NCI-H2171 treated with DMSO at 0.1 percent for 48 hours (cell line): ENCODE measurements at places on chromosomes 11 and 22.

- DNase-seq: no peak
Observed at GRCh38 chr22:36425977-36426523, 38.3 kb upstream of the MYH9 start.

DNA sequence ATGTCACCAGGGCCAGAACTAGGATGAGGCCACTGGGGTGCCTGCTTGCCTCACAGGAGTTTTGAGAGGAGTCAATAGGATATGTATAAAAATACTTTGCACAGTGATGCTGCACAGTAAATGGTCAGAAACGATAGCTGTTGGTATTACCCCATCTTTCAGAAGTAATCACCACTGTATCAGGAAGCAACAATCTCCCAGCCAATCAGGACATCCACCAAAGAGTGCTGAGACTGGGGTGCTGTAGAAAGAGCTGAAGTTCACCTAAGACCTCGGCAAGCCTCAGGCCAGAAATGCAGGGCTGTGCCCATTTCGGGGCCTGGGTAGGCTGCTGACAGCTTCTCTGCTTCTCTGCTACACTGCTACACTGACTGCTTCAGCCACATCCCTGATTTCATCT is 17.4 kb downstream of the LMO2 start:
- no peak for DNase-seq

- DNase-seq: peak; percentile 56
Observed at GRCh38 chr11:66467034-66467659, 442 bp downstream of the PELI3 start.

- DNase-seq: no peak
Observed at GRCh38 chr11:1302461-1303125, 6.8 kb downstream of the TOLLIP start.

DNA sequence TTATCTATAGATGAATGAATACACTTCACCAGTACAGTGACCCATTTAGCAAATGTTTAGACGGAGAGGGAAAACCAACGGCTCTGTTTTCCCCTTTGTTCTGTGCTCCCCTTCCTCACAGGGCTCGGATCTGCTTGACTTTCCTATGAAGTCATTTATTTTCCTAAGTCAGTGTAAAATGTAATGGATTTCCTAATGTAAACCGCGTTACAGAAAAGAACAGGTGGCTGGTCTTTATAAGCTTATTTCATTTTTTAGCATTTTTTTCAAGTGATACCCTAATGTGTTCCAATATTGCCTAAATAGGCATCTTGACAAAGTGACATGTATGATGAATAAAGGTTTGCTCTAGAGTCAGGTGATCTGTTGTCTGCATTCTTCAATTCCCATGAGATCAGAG is 207.5 kb downstream of the PGR start:
- DNase-seq: no peak

DNA sequence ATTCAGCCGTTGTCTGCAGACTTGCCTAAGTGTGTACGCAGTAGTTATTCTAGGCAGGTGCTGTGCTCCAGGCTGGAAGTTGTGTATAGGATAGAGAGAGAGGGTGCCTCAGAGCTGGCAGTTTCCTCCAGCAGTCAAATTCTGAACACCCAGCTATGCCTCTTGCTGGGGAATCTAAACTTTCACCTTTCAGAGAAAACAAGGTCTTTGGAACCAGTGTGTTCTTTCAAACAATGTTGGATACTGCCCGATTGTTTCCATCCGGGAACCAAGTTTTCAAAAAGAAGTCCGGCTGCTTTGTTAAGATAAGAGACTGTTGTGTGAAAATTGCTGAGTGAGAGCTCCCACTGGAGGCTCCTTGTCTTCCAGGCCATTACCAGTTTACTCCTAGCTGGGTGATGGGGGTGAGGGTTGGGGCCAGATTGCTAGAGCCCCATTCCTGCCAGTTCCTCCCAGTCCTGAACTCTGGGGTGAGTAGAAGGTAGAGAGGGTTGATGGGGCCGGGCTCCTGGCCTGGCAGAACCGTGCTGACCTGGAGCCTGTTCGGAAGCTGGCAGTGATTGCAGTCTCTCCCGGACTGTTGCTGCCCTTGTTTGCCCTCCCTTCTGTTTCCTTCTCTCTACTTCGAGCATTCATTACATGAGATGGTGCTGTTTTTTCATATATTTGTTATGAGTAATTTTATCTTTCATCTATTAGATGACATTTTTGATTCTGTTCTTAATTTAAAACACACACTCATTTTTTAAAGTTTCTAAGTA is 150.2 kb downstream of the TEAD1 start:
- DNase-seq: no peak

GRCh38 chr11:102495161-102496042 is 35.1 kb downstream of the MMP7 start:
- DNase-seq: peak; percentile 63

GRCh38 chr11:45157247-45158209 is 11.1 kb downstream of the PRDM11 start:
- DNase-seq: no peak

DNA sequence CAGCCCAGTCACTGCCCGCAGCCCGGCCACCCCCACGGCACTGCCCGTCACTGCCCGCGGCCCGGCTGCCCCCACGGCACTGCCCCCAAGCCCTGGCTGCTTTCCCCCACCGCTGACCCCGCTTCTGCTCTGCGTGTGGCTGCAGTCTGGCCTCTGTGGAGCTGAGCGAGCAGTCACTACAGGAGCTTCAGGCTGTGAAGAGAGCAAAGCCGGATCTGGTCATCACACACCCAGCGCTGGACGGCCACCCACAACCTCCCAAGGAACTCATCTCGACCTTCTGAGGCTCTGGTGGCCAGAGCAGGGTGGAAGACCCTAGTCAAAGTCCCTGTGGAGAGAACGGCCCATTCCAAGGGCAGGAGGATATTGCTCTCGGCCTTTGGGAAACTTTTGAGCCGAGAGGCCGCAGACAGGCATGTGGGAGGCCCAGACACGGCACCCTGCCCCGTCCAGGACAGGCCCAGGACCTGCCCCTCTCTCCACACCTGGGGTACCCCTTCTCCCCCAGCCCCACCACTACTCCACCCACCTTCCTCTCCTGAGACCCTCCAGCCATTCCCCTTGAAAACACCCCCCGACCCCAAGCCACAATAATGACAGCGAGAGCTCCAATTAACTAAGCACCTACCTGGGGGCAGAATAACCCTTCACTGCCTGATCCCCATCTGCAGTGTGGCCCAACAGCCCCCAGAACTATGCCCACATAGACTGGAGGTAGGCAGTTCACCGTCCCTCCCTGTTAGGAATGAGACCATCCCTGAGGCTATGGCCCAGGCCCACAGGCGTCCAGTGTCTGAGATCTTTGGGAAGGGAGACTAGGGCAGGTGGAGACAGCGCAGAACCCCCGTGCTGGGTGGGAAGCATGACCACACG is 3.7 kb upstream of the PGGHG start:
- DNase-seq: no peak

GRCh38 chr22:33440756-33441155 is 382.6 kb upstream of the SYN3 start:
- DNase-seq: no peak

DNA sequence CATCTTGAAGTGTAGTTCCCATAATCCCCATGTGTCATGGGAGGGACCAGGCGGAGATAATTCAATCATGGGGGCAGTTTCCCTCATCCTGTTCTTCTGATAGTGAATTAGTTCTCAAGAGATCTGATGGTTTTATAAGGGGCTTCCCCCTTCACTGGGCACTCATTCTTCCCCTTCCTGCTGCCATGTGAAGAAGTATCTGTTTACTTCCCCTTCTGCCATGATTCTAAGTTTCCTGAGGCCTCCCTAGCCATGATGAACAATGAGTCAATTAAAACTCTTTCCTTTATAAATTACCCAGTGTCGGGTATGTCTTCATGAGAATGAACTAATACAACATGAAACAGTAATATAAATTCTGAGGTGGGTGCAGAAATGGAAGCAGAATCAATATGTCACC is 12.1 kb upstream of the SPTBN2 start:
- no peak for DNase-seq

DNA sequence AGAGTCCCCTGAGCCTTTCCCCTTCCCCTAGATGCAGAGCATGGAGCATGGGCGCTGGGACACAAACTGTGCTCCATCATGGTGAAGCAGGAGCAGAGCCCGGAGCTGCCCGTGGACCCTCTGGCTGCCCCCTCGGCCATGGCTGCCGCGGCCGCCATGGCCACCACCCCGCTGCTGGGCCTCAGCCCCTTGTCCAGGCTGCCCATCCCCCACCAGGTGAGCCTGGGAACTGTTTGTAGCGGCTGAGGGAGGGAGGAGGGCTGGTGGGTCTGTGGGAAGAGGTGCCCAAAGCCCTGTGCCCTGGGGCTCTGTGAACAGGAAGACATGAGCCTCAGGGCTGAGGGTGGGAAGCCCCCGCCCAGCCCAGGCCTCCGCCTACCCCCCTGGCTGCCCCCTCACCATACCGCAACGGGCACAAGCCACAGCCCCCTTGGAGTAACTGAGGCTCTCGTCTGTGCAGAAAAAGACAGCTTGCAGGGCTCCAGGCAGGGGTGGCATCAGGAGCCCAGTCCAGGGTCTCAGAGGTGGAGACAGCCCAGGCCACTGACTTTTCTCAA is 30.4 kb downstream of the CREB3L1 start:
- DNase-seq: no peak

DNA sequence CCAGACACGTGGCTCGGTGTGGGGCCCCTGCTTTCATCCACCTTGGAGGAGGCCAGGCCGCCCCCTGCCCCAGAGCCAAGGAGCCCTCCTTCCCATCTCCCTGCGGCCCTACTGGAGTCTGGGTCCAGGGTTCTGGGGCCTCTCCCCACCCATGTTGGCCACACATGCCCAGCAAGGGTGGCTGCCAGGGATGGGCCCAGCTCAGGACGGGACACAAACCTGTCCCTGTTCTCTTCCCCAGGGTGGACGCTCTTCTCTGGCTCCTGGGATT is 4.6 kb downstream of the PANX2 start:
- no peak for DNase-seq

GRCh38 chr11:108037211-108037610 is 28.5 kb downstream of the CUL5 start:
- DNase-seq: no peak
